Neural progenitor cell (in vitro differentiated cells): ENCODE measurements at places on chromosomes 6 and 20. TPM values are rescaled to one million over a fixed set of nuclear protein-coding genes. Genes with fewer than 3 reads are reported as not detected.

AVP gene
- total RNA-seq, result not detected in 2 replicates

MOCS1 gene
- total RNA-seq, result 11.3 and 17.9 TPM in 2 replicates

DNA sequence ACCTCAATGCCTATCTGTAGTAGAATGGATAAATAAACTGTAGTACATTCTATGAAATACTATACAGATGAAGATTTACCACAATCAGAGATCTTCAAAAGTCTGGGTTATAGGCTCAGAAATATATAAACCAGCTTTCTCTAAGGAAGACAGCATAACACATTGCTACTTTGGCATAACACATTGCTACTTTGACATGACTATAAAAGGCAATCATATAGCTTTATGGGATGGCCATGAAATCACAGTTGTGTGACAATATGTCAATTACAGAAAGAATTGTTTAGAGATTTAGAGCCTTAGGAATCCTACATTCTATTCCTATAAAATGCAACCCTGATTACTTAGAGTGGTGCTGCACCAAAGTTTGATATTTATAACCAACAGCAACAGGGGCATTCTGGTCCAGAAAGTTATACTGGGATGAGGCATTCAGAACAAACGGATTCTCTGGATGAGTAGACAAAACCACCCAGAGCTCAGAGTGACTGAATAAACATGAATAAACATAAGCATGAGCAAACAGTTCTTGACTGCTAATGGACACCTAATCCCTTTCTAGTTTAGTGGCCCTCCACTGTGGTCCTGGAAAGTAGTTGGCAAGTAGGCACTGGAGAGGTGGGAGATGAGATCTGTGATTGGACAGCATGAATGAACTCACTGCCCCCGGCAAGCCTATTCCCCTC, 12.0 kb downstream of the TTI1 start:
- DNase-seq, result no peak

DNA sequence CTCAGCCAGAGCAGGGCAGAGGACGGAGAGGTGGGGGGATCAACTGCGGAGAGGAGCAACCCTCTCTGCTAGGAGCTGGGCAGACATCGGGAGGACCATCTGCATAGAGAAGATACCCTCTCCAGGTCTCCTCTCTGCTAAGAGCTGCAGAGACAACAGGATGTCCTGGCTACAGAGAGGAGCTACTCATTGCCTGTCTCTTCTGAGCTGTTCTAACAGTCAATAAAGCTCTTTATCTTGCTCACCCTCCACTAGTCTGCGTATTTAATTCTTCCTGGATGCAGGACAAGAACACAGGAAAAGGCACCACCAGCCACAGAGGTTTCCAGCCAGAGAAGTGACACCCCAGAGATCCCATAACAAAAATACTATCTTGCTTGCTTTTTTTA, 871.1 kb upstream of the GJE1 start:
- no peak for DNase-seq

- no peak for DNase-seq
Measured at GRCh38 chr6:136030131-136030530, 178.6 kb downstream of the PDE7B start.

DNA sequence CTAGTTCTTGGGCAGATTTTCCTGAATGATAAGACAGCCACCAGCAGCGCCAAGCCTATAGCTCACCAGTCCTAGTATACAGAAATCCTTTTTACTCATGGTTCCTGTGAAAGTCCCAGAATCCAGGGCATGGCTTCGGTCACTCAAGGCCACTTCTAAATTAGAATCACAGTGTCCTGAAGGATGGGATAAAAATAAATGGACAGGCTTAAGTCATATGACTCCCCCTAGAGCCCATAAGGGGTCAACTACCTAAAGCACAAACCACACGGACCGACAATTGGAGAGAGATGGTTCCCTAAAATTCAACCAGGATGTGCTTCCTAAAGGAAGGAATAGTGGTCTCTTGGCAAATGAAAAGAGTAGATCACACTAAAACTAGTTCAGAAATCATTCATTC, 404.1 kb upstream of the PLCB4 start:
- DNase-seq, result peak; percentile 32
